ENCODE measurements at places on chromosomes 11 and 22.

DNA sequence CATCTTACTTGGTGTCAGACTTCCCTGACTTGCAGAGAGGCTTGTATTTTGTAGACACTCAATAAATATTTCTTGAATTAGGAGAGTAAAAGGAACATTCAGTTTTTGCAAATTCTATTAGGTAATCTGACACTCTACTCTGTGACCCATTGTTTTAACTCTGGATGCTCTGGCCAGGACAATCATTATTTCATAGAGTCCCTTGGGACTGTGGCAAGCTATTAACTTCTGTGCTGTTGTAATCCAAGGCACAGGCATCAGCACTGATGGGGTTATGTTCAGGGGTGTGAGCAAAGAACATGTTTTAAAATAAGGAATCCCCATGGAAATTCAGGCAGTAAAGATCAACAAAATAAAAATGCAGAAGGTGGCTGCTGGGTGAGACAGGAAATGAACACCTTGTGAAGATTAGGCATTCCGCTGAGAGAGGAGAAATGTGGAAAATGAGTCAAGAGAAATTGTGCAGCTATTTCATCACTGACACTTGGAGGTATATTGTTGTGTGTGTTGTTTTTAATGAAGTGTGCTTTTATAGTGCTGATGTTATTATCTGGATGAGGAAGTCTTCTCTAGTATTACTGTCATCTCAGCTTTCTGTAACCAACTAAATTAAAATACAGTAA is 175.2 kb downstream of the WNT11 start:
- no peak for DNase-seq

- no peak for DNase-seq
These were observed 159.7 kb downstream of the FAT3 start for GRCh38 chr11:92384358-92384757.

DNA sequence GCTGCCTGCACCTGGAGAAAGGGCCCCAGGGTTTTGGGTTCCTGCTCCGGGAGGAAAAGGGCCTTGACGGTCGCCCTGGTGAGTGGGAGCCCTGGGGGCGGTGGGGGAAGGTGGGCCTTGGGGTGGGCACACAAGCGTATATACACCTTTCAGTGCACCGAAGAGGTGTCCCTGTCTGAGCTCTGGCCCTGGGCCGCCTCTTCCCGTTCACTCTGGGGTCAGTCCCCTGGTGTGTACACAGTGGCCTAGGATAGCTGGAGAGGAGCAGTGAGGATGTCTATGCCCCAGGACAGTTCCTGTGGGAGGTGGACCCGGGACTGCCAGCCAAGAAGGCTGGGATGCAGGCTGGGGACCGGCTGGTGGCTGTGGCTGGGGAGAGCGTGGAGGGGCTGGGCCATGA is 2.8 kb downstream of the NHERF4 start:
- no peak for DNase-seq

DNA sequence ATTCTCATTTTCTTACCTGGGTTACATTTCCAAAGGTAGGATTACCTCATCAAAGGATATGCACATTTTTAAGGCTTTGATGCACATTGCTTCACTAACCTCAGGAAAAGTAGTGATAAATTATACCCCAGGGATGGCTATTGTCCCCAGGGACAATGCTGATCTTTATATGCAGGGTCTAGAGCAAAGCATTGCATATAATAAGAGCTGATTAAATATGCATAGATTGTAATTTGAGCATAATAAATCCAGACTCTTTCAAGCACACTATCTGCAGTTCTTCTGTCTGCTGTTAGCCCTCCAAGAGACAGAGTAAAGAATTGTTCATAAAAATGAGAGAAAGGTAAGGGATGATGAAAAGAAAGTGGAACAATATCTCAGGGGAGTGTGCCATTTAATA is 57.3 kb upstream of the SYT13 start:
- no peak for DNase-seq

GRCh38 chr11:66734215-66734614 is 5.2 kb upstream of the SPTBN2 start:
- DNase-seq, result no peak

DNA sequence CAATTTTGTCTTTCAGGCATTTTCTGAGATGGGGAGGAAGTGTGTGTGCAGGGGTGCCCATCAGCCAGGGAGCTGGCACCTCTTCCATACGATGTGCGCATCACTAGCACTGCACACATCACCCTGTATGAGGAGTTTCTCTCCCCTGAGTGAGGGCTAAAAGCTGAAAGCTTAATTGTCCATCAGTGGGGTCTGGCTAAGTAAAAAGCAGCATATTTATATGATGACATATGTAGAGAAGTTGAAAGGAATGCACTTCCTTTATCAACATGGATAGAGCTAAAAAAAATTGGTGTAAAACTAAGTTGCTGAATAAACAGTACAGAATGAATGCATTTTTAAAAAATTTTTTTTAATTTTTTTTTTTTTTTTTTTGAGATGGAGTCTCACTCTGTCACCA is 4.0 kb downstream of the VSTM5 start:
- no peak for DNase-seq

DNA sequence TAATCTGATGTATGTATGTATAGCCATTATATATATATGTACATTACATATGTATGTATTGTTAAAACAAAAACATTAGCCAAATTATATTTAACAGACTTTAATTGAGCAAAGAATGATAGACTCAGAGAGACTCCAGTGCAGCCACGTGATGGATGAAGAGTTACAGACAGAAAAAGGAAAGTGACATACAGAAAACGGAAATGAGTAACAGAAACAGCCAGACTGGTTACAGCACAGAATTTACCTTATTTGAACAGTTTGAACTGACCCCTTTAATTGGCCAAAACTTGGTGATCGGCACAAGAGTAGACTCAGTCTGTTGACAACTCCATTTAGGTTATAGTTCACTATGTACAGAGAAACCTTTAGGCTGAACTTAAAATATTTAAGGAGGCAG is 35.0 kb downstream of the CHORDC1 start:
- no peak for DNase-seq

DNA sequence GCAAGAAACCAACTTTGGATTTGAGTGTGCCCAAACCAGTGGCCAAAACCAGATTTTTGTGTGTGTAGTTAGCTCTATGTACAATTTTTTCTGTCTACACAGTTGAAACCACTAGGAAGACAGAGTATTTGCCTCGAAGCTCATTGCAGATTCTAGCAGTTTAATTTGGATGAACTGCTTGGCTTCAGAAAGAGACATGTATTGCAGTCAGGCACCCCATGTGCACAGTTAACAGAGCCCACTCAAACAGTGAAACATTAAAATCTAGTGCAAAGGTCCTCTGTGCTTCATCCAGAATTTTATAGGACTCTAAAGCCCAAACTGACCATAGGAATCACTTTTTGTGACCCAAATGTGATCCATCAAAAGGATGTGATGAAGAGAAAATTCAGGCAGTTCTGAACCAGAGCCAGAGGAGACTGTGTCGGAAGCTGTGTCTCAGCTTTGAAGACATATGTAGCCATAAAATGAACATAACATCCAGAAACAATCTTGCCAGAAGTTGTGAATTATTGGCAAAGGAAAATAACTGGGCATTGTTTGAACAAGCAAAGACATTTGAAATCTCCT is 82.7 kb downstream of the PANX1 start:
- no peak for DNase-seq

DNA sequence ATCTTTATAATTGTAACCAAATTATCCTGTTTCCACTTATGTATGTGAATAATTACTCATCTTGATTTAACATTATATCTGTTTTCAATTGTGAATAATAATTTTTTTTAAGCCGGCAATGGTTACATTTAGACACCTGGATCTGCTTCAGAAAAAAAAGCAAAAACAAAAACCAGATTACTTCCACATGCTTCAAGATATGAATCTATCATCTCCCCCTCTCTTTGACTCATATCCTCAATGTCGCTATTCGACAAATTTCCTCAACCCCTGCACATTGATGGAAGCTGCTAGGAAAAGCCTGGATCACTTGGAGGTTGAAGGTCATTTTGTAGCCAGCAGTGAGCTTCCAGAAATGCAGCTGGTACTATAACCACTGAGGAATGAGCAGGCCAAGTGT is 42.7 kb downstream of the SLC1A2 start:
- DNase-seq, result no peak

- DNase-seq, result no peak
These were observed 14.2 kb upstream of the APOA1 start for GRCh38 chr11:116851626-116852025.

- DNase-seq, result no peak
These were observed 7.6 kb upstream of the EXPH5 start for GRCh38 chr11:108601150-108601549.

DNA sequence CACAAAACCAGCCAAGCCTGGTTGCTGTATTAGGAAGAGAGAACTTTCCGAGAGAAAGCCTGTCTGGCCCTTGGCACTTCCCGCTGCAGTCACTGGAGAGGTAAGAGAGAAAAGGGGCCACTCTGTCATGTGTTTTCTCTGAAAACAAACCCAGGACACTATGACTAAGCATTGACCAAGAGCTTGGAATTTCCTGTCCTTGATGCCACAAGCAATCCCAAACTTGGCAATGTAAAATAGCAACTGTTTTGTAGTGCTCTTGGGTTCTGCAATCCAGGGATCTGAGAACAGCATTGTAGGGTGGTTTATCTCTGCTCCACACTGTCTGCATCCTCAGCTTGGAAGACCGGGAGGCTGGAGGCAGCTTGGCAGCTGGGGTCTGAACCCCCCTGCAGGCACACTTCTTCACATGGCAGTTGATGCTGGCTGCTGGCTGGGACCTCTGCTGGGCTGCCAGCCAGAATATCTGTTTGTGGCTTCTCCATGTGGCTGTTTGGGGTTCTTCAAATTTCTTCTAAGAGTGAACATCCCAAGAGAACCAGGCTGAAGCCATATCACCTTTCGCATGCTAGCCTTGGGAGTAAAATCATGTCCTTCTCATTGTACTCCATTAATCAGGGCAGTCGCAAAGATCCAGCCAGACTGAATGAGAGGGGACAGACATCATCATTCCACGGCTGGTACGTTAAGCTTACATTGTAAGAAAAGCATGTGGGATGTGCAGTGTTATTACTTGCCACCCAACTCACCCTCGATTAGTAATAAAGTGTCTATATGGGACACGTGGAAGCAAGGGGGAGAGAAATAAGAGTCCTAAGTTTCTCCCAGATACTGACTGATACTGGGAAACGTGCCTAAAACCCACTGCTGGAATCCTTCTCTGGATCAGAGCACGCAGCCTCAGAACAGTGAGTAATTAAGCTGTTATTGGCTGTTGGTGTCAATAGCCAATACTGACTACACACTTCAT is 537.4 kb upstream of the B3GAT1 start:
- DNase-seq, result no peak

- no peak for DNase-seq
These were observed 875.3 kb downstream of the NTM start for GRCh38 chr11:132245403-132246385.

GRCh38 chr11:121431820-121432526 is 20.1 kb upstream of the SORL1 start:
- DNase-seq, result no peak

DNA sequence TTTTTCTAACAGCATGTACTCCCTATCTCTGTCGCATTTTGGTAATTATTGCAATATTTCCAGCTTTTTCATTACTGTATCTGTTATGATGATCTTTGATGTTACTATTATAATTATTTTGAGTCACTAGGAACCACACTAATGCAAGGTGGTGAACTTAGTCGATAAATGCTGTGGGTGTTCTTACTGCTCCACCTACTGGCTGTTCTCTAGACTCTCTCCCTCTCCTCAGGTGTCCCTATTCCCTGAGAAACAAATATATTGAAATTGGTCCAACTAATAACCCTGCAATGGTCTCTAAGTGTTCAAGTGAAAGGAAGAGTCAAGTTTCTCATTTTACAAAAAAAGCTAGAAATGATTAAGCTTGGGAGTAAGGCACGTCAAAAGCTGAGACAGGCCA is 10.5 kb downstream of the ARL14EP start:
- DNase-seq, result no peak

GRCh38 chr11:40293655-40294348 is 1165.7 kb downstream of the LRRC4C start:
- DNase-seq, result peak; percentile 50

DNA sequence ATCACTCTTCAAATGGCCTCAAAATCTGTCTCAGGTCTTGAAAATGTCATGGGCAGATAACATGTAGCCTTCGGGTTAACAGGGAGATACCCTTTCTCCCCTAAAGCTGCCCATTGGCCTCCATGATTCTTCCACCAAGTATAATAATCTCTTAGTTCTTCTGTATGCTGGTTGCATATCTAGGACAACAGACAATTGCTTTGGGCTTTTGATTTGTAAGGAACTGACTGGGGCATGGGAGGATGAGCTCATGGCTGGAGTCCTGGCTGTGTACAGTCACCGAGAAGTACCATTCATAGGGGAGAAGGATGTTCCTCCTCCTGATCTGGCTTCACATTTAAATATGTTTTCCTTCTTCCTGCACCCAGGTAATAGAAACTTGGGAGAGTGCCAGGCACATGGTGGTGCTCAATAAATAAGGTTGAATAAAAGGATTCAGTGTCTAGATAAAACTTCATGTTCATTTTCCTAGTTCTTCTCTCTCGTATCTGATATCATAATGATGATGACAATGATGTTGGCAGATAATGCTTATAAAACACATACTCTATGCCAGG is 2.8 kb upstream of the AMPD3 start:
- peak; percentile 39 for DNase-seq

- DNase-seq, result no peak
These were observed 10.1 kb upstream of the GAB2 start for GRCh38 chr11:78427615-78428265.

GRCh38 chr11:44654596-44654995 is 72.2 kb upstream of the TSPAN18 start:
- DNase-seq, result no peak

GRCh38 chr11:108891143-108891542 is 226.3 kb downstream of the DDX10 start:
- no peak for DNase-seq

DNA sequence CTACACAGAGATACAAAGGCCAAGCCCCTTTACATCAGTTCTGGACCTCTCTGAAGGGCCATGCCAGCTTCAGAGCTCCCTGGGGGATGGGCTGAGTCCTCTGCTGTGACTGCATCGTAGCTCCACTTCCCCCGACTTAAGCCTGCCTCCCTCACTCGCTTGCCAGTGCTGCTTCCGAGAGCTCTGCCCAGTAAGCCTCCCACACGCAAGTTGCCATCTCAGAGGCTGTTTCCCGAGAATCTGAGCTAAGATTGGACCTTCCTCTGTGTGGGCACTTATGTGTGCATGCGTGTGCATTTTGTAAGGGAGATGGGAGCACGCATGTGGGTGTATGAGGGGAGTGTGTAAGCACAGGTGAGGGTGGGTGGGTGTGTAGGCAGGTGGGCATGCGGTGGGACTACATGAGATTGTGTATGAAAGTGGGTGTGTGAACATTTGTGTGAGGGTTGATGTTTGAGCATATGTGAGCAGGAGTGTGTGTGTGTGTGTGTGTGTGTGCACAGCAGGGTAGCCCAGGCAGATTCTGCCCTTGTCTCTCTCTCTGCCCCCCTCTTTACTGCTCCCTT is 163.0 kb upstream of the SYT13 start:
- no peak for DNase-seq

Measured in NCI-H2029 treated with DMSO at 0.1 percent for 48 hours (cell line).